K562 (cell line): ENCODE measurements at places on chromosomes 2 and 18. TPM values are rescaled to one million over a fixed set of nuclear protein-coding genes. Genes with fewer than 3 reads are reported as not detected.

- no peaks in the 10 kb centered on the region for H3K4me1 ChIP-seq
- no peak overlapping the region for H3K27ac ChIP-seq
- H3K4me3 ChIP-seq: no peak overlapping the region
- DNase-seq: no peak
Observed at GRCh38 chr18:8274370-8274769, 334.9 kb upstream of the RAB12 start.

GRCh38 chr2:120908314-120908975, 172.8 kb downstream of the GLI2 start:
- peaks cover 43% of the 10 kb centered on the region for H3K27me3 ChIP-seq
- peaks cover 8% of the 10 kb centered on the region; the same call in 2 of the 3 replicates for H3K4me1 ChIP-seq
- no peak overlapping the region for H3K27ac ChIP-seq
- no peak for DNase-seq

The RPL31 gene
- 2,526 and 2,997 TPM in 2 replicates for polyA plus RNA-seq

GRCh38 chr2:182064019-182064778, 78.5 kb downstream of the PPP1R1C start:
- H3K4me1 ChIP-seq: no peaks in the 10 kb centered on the region
- H3K36me3 ChIP-seq: no peaks in the 10 kb centered on the region
- DNase-seq: no peak
- no peaks in the 10 kb centered on the region for H3K27me3 ChIP-seq
- no peak overlapping the region for H3K27ac ChIP-seq

GRCh38 chr2:161033059-161033660, 127.1 kb upstream of the TANK start:
- no peaks in the 10 kb centered on the region for H3K4me1 ChIP-seq
- H3K27ac ChIP-seq: no peak overlapping the region

The FBLN7 gene
- not detected in 2 replicates for polyA plus RNA-seq

The SH2D6 gene
- polyA plus RNA-seq: 0.41 and 1.2 TPM in 2 replicates

DNA sequence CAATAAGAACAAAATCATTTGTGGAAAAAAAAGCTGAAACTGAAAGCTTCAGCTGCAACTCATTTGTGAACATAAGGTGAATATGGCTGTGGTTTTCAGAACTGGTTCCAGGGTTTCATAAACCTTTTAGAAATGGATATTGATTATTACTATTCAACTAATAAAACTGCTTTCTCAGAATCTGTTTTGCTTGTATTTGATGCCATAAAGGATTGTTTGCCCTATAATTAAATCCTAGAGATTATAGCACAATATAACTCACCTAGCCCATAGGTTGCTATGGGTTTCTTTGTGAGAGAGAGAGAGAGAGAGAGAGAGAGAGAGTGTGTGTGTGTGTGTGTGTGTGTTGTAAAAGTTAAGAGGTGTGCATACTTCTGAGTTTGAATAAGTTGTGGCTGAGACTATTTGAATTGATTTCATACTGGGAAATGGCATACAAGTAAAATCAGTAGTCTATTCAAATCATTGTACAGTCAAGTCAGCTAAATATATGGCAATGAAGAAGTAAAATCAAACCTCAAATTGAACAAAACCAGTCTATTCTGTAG, 339.2 kb downstream of the ARHGAP15 start:
- H3K27ac ChIP-seq: no peak overlapping the region

The UPP2 gene
- polyA plus RNA-seq: not detected in 2 replicates

The BCL11A gene
- polyA plus RNA-seq: not detected in 2 replicates

DNA sequence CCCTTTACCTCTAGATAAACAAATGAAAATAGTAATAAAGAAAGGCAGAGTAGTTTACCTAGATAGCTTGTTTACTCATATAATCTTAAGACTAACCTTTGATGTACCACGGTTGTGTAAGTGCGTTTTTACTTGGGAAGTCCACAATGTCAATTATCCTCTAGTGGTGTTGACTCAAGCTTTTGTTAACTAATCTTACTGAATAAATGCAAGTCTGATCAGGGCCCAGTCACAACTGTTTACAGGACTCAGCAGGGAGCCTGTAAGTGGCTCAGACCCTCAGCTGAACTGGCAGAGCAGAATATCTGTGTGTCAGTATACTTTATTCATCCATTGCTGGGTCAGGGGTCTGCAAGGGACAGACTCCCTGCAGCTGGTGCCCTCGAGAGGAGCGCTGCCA, 98.1 kb upstream of the ACAA2 start:
- no peak overlapping the region for H3K4me3 ChIP-seq
- no peaks in the 10 kb centered on the region for H3K36me3 ChIP-seq
- 0 out of 2 replicates have a peak, but pooled peaks cover 4% of the 10 kb centered on the region for H3K4me1 ChIP-seq
- DNase-seq: no peak
- peaks cover 9% of the 10 kb centered on the region for H3K27me3 ChIP-seq

GRCh38 chr2:174522553-174522952, 35.7 kb upstream of the GPR155 start:
- no peak overlapping the region for H3K27ac ChIP-seq
- H3K4me1 ChIP-seq: no peaks in the 10 kb centered on the region
- H3K36me3 ChIP-seq: no peaks in the 10 kb centered on the region
- peaks cover 22% of the 10 kb centered on the region for H3K27me3 ChIP-seq
- no peak overlapping the region for H3K4me3 ChIP-seq
- no peak for DNase-seq

DNA sequence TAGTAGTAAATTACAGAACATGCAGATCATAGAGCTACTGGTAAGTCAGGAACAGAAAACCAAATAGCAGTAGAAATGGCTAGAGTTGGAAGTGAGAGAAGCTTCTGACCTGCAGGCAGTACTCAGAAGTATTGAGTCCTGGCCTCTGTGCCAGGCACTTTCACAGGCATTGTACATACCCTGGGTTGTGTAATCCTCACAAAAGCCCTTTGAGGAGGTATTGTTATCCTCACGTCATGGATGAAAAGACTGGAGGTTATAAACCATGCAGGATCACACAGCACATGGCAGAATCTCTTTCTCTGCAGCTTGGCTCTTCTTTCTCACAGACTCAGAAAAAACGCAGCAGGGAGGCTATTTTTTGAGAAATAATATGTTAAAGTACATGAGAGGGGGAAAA, 789.3 kb upstream of the FAM98A start:
- no peak overlapping the region for H3K4me3 ChIP-seq
- DNase-seq: no peak
- no peaks in the 10 kb centered on the region for H3K27me3 ChIP-seq
- H3K27ac ChIP-seq: no peak overlapping the region

The ADD2 gene
- 55.9 and 58.6 TPM in 2 replicates for polyA plus RNA-seq

GRCh38 chr2:36444216-36444936, 88.8 kb downstream of the CRIM1 start:
- H3K4me3 ChIP-seq: no peak overlapping the region
- peaks cover 3% of the 10 kb centered on the region; the same call in 1 of the 3 replicates for H3K4me1 ChIP-seq
- H3K36me3 ChIP-seq: no peaks in the 10 kb centered on the region
- peaks cover 2% of the 10 kb centered on the region; the same call in 1 of the 3 replicates for H3K27me3 ChIP-seq

The EFHD1 gene
- polyA plus RNA-seq: 2.8 and 3.1 TPM in 2 replicates

GRCh38 chr2:25819597-25820039, 58.7 kb downstream of the ASXL2 start:
- H3K4me3 ChIP-seq: no peak overlapping the region
- H3K36me3 ChIP-seq: peaks cover 15% of the 10 kb centered on the region; the same call in 2 of the 3 replicates
- no peaks in the 10 kb centered on the region for H3K27me3 ChIP-seq
- peaks cover 8% of the 10 kb centered on the region for H3K4me1 ChIP-seq
- no peak overlapping the region for H3K27ac ChIP-seq
- no peak for DNase-seq

The CCDC148 gene
- polyA plus RNA-seq: 0.20 and 0.48 TPM in 2 replicates

The CBLN2 gene
- polyA plus RNA-seq: not detected in 2 replicates

The CYP27C1 gene
- not detected in 2 replicates for polyA plus RNA-seq

- H3K4me3 ChIP-seq: no peak overlapping the region
- no peaks in the 10 kb centered on the region for H3K4me1 ChIP-seq
- H3K36me3 ChIP-seq: no peaks in the 10 kb centered on the region
Observed at GRCh38 chr2:222290736-222291484, 7.9 kb downstream of the PAX3 start.

DNA sequence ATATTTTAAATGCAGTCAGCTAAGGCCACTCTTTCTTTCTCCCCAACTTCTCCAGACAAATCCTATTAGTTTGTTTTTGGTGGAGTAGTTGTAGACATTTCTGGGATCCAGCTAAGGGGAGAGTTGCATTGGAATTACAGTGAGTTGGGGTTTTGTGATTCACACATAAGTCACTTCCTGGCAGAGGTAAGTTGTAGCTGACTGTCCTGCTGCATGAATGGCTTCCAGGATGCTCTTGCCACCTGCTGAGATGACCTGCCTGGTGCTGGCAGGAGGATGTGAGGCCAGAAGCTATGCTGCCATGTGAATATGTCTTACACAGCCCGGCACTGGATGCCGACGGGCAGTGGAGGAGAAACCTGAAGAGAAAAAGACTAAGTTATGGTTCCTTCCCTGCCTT, 243.7 kb downstream of the TDRD15 start:
- no peak overlapping the region for H3K27ac ChIP-seq
- H3K27me3 ChIP-seq: no peaks in the 10 kb centered on the region
- H3K4me3 ChIP-seq: no peak overlapping the region
- no peak for DNase-seq
- no peaks in the 10 kb centered on the region for H3K36me3 ChIP-seq
- no peaks in the 10 kb centered on the region for H3K4me1 ChIP-seq

DNA sequence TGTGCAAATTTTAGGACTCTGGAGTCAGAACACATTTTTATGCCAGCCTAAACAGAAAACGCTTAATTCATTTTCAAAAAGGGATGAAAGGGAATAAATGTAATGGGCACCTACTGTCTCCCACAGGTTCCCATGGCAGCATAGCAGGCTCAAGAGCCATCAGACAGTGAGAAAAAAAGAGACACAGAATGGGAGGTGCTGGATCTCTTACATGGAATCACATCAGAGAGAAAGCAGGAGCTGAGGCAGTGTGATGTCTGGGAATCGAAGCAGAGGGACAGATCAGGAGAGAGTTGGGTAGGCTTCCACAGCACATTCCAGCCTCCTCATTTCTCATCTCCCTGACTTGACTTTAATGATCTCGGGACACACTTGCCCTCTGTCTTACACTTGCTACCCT, 684.3 kb downstream of the KCNJ3 start:
- DNase-seq: no peak
- no peak overlapping the region for H3K27ac ChIP-seq
- H3K4me1 ChIP-seq: no peaks in the 10 kb centered on the region
- H3K4me3 ChIP-seq: no peak overlapping the region

GRCh38 chr2:37102588-37102987, 18.3 kb downstream of the GPATCH11 start:
- peaks cover 27% of the 10 kb centered on the region for H3K36me3 ChIP-seq
- no peaks in the 10 kb centered on the region for H3K27me3 ChIP-seq
- H3K27ac ChIP-seq: no peak overlapping the region
- no peak overlapping the region for H3K4me3 ChIP-seq
- no peaks in the 10 kb centered on the region for H3K4me1 ChIP-seq

DNA sequence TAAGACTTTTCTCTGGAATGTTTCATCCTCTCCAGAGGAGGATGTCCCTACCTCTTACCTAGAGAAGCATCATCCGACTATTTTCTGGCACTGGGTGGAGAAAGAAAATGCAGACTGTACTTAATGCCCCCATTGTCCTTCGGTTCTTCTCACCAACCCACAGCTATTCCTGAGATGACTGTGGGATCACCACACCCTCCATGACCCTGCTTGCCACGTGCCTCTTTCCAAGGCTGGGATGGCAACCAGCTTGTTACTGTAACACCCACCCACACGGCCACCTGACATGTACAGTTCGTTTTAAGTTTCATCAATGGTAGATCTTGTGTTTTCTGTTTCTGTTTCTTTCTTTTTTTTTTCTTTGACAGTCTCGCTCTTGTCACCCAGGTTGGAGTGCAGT, 365.2 kb downstream of the FBXO15 start:
- no peak for DNase-seq
- H3K36me3 ChIP-seq: no peaks in the 10 kb centered on the region
- no peak overlapping the region for H3K27ac ChIP-seq
- H3K4me1 ChIP-seq: no peaks in the 10 kb centered on the region
- no peaks in the 10 kb centered on the region for H3K27me3 ChIP-seq
- H3K4me3 ChIP-seq: no peak overlapping the region

GRCh38 chr18:11672198-11672597, 16.9 kb upstream of the GNAL start:
- no peak for DNase-seq
- H3K36me3 ChIP-seq: no peaks in the 10 kb centered on the region
- H3K4me3 ChIP-seq: no peak overlapping the region

The CDH19 gene
- not detected in 2 replicates for polyA plus RNA-seq

DNA sequence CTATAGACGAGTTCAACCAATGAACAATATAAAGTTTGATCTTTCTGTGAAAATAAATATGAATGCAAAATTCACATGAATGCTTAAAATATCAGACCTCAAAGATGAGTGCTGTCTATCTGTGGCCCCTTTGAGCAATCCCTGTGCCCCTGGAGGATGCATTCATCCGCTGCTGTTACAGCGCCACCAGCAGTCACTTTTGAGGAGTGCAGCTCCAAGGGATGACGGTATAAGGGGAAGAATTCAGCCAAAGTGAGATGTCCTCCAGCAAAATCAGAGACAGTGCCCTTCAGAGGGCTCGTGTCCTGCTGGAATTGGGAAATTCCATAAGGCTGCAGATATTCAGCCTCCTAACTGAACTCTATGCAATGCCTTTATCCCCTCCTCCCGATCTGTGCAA, 12.0 kb upstream of the CHRNA1 start:
- H3K36me3 ChIP-seq: no peaks in the 10 kb centered on the region
- H3K4me1 ChIP-seq: no peaks in the 10 kb centered on the region
- H3K27me3 ChIP-seq: peaks cover 10% of the 10 kb centered on the region
- no peak overlapping the region for H3K27ac ChIP-seq
- H3K4me3 ChIP-seq: no peak overlapping the region

DNA sequence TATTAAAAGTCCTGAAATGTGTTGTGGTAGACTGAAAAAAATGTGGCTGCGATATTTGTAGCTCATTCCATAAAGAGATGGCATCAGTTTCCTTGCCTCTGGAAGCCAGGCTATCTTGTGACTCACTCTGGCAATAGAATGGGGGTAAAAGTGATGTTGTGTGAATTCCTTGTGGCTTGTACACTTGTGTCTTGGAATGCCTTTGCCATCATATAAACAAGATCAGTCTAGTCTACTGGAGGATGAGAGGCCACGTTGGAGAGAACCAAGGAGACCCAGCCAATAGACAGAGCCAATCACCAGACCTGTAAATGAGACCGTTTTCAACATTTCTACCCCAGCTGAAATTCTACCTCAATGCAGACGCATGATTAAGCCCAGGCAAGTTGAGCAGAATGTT, 254.1 kb downstream of the TRIB2 start:
- peaks cover 25% of the 10 kb centered on the region for H3K4me1 ChIP-seq
- no peaks in the 10 kb centered on the region for H3K36me3 ChIP-seq
- H3K4me3 ChIP-seq: no peak overlapping the region
- H3K27ac ChIP-seq: no peak overlapping the region

GRCh38 chr2:70516596-70516995, 37.0 kb downstream of the TGFA start:
- H3K27me3 ChIP-seq: peaks cover 4% of the 10 kb centered on the region
- H3K36me3 ChIP-seq: no peaks in the 10 kb centered on the region
- H3K4me1 ChIP-seq: no peaks in the 10 kb centered on the region
- no peak for DNase-seq
- H3K27ac ChIP-seq: no peak overlapping the region

The DSG1 gene
- 0.07 and 0.16 TPM in 2 replicates for polyA plus RNA-seq

- no peaks in the 10 kb centered on the region; the same call in 2 of the 3 replicates for H3K36me3 ChIP-seq
- no peak overlapping the region for H3K4me3 ChIP-seq
- H3K4me1 ChIP-seq: peaks cover 42% of the 10 kb centered on the region
- no peaks in the 10 kb centered on the region for H3K27me3 ChIP-seq
Observed at GRCh38 chr2:55136138-55136541, 85.9 kb upstream of the RTN4 start.

- H3K27ac ChIP-seq: peak within 1 kb of the TSS; percentile 78
- peaks cover 38% of the 10 kb centered on the region for H3K36me3 ChIP-seq
- peak within 1 kb of the TSS; percentile 67 for H3K4me3 ChIP-seq
- no peaks in the 10 kb centered on the region for H3K27me3 ChIP-seq
Observed at GRCh38 chr2:169798718-169799592, at the start of gene SSB. Gene SSB, plus strand, starts transcription at chr2:169798871. Its CDS starts 2,090 bp downstream, at chr2:169800961.
